ENCODE measurements at places on chromosomes 3 and 15. TPM values are rescaled to one million over a fixed set of nuclear protein-coding genes. Genes with fewer than 3 reads are reported as not detected.

GRCh38 chr3:11300970-11301369, 28.8 kb downstream of the ATG7 start:
- no peak for DNase-seq

GRCh38 chr3:113423699-113424098, 17.6 kb downstream of the CFAP44 start:
- DNase-seq, result no peak

DNA sequence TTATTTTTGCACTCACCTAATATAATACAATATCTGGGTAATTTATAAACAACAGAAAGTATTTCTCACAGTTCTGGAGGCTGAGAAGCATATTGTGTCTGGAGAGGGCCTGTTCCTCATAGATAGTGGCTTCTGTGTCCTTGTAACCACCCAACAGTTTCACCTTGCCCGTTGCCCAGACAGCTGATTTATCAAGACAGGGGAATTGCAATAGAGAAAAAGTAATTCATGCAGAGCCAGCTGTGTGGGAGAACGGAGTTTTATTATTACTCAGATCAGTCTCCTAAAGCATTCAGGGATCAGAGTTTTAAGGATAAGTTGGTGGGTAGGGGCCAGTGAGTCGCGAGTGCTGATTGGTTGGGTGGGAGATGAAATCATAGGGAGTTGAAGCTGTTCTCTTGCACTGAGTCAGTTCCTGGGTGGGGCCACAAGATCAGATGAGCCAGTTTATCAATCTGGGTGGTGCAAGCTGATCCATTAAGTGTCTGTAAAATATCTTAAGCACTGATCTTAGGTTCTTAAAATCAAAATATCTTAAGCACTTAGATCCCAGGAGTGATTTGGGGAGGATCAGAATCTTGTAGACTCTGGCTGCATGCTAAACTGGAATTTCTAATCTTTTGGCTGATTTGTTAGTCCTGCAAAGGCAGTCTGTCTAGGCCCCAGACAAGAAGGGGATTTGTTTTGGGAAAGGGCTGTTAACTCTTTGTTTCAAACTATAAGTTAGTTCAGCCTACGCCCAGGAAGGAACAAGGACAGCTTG, 33.9 kb upstream of the C15orf39 start:
- DNase-seq, result peak; percentile 83

- DNase-seq, result no peak
These were observed 328.9 kb upstream of the CBLB start for GRCh38 chr3:106197532-106198194.

GRCh38 chr15:58684751-58685150, 64.8 kb downstream of the ADAM10 start:
- DNase-seq, result no peak

GRCh38 chr3:180563406-180563805, 38.6 kb upstream of the TTC14 start:
- DNase-seq, result no peak

DNA sequence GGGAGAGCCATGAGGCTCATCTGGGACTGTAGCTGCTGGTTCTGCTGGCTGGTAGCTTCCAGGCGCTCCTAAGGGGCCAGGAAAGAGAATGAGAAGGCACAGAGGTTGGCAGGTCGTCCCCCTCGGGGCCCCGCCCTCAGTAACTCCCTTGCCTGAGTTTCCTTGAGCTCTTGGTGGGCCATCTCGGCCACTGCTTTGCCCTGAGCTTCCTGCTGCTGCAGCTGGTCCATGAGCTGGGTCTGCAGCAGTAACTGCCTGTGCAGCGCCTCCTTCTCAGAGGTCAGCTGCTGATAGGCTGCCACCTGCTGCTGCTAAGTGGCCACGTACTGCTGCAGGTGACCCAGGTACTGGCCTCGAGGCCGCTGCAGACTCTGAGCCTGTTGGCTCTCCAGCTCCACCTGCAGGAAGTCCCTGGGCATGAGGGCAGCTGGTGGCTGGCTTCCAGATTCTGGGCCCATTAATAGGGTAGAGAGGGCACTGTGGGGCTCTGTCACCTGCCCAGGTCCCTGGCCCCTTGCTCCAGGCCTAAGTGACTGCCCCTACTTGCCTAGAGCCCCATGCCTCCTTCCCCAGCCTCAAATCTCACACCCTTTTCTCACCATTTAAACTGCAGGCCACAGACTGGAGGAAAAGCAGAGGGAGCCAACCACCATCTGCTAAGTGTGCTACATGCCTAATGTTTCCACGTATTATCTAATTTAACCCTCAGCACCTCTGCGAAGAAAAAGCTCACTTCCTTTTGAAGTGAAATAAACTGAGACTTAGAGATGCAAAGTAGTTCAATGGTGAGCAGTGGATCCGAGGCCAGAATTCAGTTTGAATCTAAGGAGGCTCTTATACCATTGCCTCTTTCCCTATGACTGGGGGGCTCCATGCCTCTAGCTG, 10.8 kb upstream of the VPS33B start:
- peak; percentile 63 for DNase-seq

- peak; percentile 77 for DNase-seq
These were observed 230.3 kb upstream of the TBL1XR1 start for GRCh38 chr3:177427540-177427939.

DNA sequence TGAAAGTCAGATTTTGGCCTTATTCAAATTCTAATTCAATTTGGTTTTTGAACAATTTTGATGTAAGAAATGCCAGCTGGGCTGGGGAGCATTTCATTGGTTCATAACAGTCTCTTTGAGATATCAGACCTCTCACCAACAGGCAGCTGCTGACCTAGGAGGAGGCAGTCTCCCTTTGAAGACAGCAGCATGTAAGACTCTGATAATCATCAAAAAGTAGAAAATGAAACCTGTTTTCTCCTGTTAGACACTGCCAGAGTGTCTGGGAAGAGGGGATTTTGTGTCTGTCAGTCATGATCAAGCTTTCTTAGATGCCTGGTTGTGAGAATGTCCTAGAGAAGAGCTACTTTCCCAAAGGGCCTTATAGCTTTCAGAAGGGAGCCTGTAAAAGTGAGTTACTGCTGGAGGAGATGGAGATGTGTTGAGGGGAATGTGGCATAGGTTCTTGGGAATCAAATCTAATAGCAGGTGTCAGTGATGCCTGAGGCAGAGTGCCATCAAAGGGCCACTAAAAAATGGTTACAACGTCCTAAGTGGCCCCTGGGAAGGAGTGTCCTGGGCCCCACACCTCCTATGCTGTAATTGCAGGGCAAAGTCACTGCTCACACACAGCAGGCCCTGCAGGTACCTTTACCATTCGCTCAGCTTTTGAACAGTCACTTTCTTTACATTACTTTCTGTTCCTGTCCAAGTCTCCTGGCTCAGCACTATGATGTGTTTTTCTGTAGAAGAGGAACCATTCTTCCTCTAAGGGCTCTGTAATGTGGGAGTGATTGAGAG, 43.1 kb downstream of the FSTL1 start:
- no peak for DNase-seq

DNA sequence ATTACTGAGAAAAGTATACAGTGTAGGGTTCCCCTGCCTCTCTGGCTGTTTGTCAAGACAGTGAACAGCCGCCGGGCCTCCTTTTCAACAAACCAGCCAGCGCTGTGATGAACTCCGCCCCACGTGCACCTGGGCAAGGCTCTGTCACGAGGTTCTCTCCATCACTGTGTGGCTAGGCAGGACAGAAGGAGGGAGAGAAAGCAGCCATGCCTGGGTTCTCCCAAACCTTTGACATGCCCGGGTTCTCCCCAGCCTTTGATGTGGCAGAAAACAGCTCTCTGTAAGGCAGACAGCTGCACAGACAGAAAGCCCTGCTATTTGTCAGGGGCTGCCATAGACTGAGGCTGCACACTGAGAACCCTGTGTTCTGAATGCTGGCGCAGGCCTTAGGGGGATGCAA, 101.4 kb upstream of the TRPM1 start:
- DNase-seq, result no peak

DNA sequence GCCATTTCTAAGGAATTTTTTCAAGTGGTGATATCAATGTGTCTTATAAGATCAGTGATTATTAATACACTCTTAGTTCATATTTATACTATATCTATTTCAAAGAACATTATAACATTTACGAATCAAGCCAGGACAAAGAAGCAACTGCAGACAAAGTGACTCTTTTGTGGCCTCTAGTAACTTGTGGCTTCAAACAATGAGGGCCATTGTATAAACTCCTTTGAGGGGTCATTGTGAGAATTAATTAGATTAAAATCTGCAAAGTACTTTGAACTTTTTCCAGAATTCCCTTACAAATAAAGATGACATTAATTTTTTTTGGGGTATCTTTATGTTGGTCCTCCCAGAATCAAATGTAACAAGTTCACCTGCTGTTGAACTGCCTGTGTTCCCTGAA, 12.3 kb upstream of the SLC30A4 start:
- no peak for DNase-seq

- peak; percentile 10 for DNase-seq
These were observed 20.1 kb upstream of the GLCE start for GRCh38 chr15:69140306-69140705.

- no peak for DNase-seq
These were observed 21.1 kb upstream of the THSD4 start for GRCh38 chr15:71094137-71094536.

- DNase-seq, result no peak
These were observed 30.0 kb downstream of the STARD5 start for GRCh38 chr15:81293728-81294515.

DNA sequence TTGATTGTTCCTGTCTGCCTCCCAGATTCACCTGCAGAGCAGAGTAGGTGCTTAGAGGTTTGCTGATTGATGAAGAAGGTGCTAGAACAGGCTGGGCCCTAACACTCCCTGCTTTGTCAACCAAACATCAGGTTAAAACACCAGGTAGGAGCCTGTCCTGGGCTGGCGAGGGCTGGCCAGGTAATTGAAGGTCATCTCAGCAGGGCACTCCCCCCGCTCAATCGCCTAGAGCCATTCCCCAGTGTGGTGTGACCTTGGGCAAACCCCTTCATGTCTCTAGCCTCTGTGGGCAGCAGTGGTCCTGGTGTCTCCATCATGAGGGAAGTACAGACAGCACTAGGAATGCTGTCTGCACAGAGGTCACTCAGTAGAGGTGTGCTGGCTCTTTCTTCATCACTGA, 88.3 kb downstream of the KLF15 start:
- no peak for DNase-seq

GRCh38 chr3:124260206-124260915, 268.4 kb upstream of the ROPN1 start:
- DNase-seq, result peak; percentile 72

GRCh38 chr15:80822676-80823075, 43.5 kb downstream of the CEMIP start:
- DNase-seq, result no peak

- no peak for DNase-seq
These were observed 18.7 kb upstream of the PTPN9 start for GRCh38 chr15:75597667-75598341.

DNA sequence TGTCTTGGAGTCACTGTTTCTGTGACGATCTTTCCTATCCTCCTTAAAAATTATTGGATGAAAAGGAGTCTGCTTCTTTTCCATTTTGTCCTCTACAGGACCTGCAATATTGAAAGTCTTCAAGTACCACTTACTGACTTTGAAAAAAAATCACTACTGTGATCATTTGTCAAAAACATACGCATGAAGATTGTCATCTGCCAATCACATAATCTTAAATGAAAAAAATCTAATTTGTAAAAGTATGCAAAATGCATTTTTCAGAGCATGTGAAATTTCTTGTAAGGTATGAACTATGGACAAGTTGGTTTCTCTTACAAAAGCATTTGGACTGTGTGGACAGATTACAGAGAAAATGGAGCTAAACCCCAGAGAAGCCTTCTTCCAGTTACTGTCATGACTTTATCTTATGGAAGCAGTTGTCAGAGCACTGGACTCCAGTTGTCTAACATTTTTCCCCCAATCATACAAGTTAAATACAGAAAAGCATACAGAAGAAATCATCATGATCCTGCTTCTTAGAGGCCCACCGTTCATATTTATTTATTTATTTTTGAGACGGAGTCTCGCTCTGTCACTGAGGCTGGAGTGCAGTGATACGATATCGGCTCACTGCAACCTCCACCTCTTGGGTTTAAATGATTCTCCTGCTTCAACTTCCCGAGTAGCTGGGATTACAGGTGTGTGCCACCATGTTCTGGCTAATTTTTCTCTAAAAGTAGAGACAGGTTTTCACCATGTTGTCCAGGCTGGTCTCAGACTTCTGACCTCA, 3.4 kb upstream of the PXK start:
- no peak for DNase-seq

DNA sequence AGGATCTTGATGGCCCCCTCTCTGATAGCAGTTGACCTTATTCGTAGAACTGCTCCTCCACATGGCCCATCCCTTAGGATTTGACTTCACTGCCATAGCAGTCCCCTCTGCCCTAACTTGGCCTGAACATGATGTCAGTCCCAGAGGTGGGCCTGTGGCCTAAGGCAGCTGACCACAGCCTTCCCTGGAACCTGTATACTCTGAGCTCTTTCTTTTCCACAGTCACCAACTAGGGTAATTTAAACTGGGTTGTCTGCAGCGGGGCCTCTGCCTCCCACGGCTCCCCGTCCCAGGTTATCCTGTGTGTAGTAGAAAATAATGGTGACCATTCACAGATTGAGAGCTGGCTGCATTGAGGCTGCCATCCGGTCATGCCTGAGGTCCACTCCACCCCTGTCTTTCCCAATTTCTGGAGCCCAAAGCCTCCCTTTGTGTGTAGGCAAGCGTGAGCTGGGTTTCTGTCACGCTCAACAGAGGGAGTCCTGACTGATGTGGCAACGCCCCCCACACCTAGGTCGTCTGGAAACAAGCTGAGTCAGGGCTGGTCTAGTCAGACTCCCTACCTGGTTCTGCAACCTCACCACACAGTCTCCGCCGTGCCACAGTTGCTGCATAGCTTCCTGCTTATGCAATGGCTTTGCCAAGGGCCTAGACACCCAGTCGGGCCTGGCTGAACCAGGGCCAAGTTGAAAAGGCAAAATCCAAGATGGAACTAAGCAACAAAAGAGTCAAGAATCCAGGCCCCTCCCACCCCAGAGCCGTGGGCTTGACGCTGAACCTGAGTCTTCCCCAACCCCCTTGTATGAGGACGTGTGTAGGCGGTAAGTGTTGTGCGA, 284.5 kb downstream of the XXYLT1 start:
- peak; percentile 93 for DNase-seq

GRCh38 chr3:39261726-39262125, 18.1 kb downstream of the CX3CR1 start:
- DNase-seq, result no peak

GRCh38 chr3:40302784-40303183, 6.7 kb upstream of the EIF1B start:
- DNase-seq, result no peak

MINDY2 gene
- total RNA-seq, result 17.5 TPM

TCTA gene
- total RNA-seq, result 21.7 TPM

GREM1 gene
- not detected for total RNA-seq

FBXL2 gene
- 20.9 TPM for total RNA-seq

AGBL1 gene
- not detected for total RNA-seq

RHCG gene
- total RNA-seq, result 2.5 TPM

EDEM1 gene
- total RNA-seq, result 98.0 TPM

CHRNA7 gene
- total RNA-seq, result not detected

ATP13A4 gene
- total RNA-seq, result not detected

TBC1D5 gene
- 49.2 TPM for total RNA-seq

ALDH1A3 gene
- total RNA-seq, result 347 TPM

GCNT3 gene
- total RNA-seq, result not detected

NRROS gene
- total RNA-seq, result 1.1 TPM

SEMA6D gene
- 0.35 TPM for total RNA-seq

PYDC2 gene
- not detected for total RNA-seq

TRAT1 gene
- total RNA-seq, result not detected

Data from mammary epithelial cell (primary cell).